ENCODE measurements at places on chromosomes 16 and 17.

GRCh38 chr16:66774981-66775380 lies 23.6 kb upstream of the DYNC1LI2 start:
- DNase-seq, result no peak

DNA sequence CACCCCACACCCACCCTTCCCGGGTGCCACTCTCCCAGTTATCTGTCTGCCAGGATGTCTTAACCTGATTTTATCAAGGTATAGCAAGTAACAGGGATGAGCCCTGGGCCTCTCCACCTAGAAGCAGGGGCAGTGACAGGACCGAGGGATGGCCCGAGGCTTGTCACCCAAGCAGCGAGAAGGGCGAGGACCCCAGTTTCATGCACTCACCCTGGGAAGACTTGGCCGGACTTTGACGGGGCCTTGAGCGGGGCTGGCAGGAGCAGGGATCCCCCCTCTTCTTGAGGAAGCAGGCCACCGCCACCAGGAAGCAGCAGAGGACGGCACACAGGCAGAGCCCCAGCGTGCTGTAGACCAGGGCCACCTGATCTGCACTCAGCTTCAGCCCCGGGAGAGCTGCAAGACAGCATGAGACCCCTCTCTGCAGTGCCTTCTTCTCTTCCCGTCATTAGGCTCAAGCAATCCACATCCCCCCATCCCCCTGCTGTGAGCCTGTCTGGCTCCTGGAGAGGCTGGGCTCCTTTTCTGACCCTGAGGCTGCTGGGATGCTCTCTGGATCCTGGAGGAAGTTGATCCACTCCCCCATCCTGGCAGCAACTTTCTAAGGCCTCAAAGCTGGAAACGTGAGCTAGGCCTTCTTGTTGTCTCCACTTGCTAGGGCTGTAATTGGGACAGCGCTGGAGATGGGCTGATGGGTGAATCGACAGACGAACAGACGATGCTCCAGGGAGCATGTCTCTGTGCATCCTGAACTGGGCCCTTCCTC lies 31.6 kb downstream of the TNFRSF13B start:
- no peak for DNase-seq

- DNase-seq, result no peak
These were observed 6.7 kb downstream of the ALOX12B start for GRCh38 chr17:8080799-8081219.

GRCh38 chr16:88529596-88529995 lies 40.6 kb upstream of the ZC3H18 start:
- no peak for DNase-seq

DNA sequence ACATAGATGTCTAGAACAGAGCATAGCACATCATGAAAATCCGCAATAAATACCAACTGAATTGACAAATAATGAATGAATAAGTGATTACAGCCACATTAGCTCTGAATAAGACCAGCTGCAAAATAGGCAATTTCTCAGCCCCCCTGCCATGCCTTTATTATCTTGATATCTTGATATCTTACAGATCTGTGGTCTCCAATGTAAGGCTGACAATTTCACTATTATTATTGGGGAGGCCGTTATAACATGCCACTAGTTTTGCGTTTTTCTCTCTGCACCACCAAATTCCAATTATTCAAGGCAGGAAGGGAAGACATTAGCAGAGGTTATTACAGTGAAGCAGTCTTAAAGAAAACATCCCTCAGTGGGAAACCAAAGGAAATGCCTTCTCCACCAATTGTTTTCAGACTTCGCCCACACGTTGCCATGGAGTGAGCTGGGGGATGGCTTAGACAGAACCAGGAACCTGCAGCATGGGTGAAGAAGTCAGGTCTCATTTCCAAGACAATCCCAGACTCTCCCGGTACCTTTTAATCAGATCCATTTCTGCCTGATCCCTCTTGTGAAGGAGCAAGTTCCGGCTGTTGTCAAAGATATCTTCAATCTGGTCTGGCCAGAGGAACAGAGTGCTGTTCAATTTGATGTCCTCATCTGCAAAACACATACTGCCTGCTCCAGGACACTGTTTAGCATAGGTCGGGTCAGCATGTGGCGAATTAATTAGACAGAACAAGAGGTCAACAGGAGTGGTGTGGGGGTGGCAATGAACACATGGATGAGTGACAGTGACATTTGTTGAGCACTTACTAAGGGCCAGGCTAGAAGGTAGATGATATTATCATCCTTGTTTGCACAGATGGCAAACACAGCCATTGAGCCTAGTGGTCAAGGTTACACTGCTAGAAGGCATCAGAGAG lies 46.4 kb downstream of the DNAH3 start:
- DNase-seq, result peak; percentile 78

GRCh38 chr17:59431601-59432000 lies 100.1 kb downstream of the YPEL2 start:
- no peak for DNase-seq

DNA sequence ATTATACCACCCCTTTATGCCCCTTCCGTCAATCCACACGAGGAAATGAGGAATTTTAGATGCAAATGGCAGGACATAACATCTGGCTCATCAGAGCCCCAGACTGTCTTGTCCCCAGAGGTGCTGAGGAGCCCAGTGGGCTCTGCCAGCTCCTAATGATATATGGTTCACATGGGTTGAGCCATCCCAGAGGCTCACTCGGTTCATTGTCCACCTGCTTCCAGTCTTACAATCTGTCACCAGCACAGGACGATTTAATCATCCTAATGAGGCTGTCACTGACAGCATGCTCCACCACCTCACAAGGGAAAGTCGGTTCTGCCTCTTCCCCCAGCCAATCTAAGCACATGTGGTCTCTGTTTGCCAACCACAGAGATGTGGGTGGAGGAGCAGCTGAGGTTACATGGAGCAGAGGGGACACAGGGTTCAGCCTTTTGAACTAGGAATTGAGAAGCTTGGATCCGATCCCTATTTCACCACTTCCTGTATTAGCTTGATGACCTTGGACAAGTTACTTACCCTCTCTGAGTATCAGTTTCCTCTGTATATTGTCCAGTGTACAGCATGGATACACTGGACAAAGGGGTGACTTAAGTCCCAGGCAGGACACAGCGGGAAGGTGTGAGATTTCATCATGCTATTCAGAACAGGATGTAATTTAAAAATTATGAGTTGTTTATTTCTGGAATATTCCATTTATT lies 27.0 kb upstream of the DHX8 start:
- peak; percentile 39 for DNase-seq

- peak; percentile 68 for DNase-seq
These were observed 40.3 kb upstream of the MRPS23 start for GRCh38 chr17:57889892-57890856.

GRCh38 chr17:15092762-15093161 lies 172.4 kb downstream of the PMP22 start:
- peak; percentile 78 for DNase-seq

DNA sequence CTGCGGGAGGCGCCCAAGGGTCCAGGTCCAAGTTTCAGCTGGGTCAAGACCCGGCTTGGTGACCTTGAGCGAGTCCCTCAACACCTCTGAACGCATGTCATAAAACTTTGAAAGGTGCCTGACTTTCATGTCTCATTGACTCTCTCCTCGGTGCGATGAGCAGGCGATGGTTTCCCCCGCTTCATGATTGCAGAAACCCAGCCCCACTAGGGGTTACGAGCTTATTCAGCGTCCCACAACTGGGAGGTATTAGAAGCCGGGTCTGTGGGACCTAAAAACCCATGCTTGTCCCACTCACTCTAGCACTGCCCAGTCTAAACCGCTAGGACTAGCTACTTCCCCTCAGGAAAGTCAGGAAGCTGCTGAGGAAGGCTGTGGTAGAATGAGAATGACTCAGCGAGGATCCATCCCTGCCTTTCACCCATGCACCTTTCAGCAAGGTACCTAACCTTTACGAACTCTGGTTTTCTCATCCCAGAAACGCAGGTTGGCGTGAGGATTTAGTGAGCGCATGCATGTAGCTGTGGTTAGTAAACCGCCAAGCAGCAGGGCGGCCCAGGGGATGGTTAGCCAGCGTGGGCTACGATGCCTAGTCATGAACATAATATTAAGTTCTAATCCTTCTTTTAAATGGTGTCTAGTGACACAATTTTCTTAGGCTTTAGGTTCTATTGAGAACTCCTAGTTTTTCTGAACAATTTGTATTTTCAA lies 26.2 kb upstream of the RFFL start:
- peak; percentile 52 for DNase-seq

GRCh38 chr17:43907425-43907981 lies at the start of gene MPP2:
Gene MPP2 (minus strand): TSS chr17:43907536. CDS start chr17:43904460, 3,076 bp downstream.
- peak; percentile 75 for DNase-seq

DNA sequence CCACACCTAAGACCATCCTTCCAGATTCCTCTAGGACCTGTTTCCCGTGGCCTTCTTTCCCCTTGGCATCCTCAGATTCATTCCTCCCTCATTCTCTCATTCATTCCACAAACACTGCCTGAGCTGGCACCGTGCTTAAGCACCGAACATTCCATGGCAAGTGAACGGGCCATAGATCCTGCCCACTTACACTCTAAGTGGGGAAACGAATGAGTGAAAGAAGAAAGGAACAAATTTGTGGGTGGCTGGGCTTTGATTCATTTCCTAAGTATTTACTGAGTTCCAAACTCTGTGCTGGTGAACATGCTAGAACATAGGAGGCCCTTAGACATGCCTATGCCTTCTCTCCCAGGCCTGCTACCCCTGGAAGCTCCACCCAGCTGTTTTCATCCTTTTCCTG lies 30.0 kb downstream of the SRCIN1 start:
- no peak for DNase-seq

- no peak for DNase-seq
These were observed 181.1 kb downstream of the MYO1D start for GRCh38 chr17:32695864-32696263.

DNA sequence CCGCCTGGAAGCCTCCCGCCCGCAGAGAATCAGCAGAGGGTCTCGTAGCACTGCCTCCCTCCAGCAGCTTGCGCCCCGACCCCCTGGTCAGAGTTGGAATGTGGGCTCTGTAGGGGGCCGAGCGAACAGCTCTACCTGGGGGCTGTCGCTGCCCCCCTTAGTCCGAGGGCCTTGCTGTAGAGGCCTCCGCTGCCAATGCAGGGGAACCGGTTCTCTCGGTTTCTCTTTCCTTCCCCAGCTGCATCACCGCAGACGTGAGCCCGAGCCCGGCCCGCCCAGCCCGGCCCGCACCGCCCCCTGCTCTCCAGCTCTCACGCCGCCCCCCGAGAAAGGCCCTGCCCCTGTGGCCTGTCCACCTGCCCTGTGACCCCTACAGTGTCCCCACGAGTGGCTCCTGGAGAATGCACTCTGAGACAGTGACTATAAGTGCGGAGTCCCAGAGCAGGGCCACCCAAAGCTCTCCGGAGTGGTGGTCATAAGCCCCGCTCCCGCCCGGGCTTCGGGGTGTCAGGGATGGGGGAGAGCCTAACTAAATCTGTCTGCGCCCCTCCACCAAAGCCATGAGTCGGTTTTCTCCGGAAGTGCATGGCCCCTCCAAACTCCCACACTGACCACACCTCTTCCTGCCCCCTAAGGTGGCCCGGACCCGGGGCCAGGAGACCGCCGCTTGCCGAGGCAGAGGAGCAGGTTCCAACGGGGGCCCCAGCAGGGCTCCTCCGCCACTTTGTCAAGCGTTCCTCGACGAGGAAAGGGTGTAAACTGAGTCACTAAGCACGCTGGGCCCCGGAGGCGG lies 1.7 kb downstream of the ARHGAP27 start:
- DNase-seq, result no peak

DNA sequence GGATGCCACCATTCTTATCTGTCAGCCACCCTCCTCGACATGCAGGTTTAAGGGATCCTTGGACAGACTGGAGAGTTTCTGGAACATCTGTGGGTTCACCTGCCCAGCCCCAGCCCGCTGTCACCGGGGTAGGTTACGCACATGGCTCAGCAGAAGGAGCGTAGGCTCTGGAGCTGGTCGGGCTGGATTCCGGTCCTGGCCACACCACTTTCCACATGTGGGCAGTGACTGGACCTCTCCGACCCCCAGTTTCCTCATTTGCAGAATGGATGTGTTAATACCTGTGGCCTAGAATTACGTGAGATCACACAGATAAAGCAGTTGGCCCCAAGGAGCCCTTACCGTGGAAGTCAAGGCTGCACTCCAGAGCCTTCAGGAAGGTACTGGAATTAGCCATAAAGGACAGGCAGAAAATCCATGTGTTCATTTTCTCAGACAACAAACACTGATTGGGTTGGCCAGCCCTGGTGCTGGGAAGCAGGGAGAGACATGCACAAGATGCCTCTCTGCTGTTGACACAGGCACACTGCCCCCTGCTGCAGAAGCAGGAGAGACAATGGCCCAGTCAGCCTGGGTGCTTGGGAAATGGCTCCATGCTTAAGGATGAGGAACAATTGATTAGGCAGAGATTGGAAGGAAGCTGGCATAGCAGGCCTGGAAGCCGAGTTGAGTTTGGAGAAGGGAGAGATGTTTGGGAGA lies 58.8 kb downstream of the SF3B3 start:
- DNase-seq, result no peak

GRCh38 chr16:83742124-83742899 lies 65.5 kb upstream of the HSBP1 start:
- no peak for DNase-seq

- no peak for DNase-seq
These were observed 326.9 kb downstream of the SLC39A11 start for GRCh38 chr17:72765368-72766153.

DNA sequence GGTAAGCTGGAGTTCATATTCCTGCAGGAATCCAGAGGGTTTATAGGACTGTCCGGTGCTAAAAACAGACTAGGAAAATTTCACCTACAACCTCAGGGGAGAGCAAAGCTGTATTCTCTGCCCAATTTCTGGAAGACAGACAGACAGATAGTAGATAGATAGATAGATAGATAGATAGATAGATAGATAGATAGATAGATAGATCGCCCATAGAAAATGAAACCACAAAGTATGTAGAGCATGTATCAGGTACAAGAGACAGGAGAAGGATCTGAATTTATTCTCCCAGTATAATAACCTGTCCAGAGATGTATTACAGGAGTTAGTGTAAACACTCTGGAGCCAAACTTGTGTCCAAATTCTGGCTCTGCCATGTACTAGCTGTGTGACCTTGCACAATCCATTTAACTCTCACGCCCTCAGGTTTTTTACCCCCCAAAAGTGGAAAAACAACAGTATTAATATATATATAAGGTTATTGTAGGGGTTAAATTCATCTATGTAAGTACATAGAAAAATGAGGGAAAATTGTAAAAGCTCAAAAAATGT lies 2.1 kb upstream of the ABCA6 start:
- no peak for DNase-seq

DNA sequence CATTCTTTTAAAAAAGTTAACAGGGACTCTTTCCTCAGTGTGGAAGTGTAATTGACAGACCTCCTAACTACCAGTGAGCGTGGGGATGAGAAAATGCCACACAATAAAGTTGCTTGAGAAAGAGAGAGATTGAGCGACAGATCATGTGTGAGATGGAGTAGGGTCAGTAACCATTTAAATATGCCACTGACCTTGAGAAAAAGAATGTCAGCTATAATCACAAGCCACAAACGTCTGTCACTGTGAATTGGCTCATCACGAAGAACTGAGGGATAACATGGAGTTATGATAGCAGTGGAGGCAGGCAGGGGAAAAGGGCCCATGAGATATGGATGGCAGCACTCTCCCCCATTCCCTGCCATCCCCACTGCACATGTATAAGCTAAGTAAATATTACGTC lies 253.9 kb downstream of the SLC39A11 start:
- no peak for DNase-seq
